ENCODE measurements at places on chromosomes 16 and 17.

- DNase-seq, result no peak
Observed at GRCh38 chr17:3613124-3613523, 3.9 kb upstream of the TRPV1 start.

DNA sequence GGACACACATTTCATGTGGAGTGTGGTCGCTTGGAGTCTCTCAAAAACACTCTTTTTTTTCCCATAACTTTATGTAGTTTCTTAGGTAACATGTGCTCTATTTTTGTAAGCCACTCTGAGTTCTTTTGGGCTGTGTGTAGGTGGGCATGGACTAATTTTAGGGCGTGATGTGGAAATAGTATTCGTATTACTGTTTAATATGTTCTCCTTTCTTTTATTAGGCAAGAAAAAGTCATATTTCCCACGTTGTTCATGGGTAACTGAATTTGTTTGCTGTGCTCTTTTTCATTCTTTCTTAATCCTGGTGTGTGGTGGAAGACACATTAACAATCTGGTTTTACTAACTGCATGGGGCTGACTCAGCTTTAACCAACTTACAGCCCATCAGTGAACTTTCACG is 27.4 kb downstream of the NDEL1 start:
- no peak for DNase-seq

GRCh38 chr17:17774009-17774881 is 62.5 kb downstream of the SREBF1 start:
- no peak for DNase-seq

GRCh38 chr16:8632675-8633182 is 11.2 kb downstream of the METTL22 start:
- DNase-seq, result no peak

DNA sequence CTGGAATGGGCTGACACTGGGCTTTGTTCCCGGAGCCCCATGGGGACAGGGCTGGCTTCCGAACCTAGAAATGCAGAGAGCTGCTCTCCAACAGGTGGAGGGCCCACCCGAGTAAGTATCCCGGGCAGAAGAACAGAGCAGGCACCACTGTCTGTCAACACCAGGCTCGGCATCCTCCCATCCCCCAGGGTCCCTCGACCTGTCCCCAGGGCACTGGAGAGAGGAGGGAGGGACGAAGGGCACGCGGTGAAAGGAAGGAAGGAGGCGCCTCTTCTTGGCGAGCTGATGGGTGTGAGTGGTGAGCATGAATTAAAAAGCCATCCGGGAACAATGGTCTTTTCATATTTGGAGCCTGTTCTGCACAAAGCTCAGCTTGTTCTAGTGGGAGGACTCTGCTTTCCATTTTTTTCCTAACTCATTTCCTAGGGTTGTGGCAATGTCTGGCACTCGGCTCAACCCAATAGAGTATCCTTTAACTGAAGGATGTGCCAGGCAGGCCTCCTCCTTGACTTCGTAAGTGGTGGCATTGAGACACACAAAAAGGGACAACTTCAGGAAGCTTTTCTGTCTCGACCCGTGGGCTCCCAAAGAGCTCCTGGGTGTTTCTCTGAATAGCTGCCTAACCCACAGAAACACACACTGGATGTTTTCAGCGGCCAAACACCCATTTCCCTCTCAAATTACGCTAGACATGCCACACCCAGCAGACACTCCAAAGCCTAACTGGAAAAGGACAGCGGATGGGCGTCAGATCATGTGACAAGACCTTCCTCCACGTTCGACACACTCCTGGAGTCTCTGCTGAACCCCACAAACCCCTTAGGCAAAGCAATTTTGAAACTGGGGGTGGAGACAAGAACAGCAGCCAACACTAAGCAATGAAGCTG is 47.7 kb downstream of the ZFHX3 start:
- no peak for DNase-seq

Measured in stimulated activated CD4-positive, alpha-beta T cell treated with anti-CD3 and anti-CD28 coated beads, Interleukin-15, amount 100 ng/mL, for 48 hours (primary cell).